Stimulated activated CD4-positive, alpha-beta T cell treated with anti-CD3 and anti-CD28 coated beads, Interleukin-1b, Interleukin-23, amount 100 ng/mL, for 1 hour (primary cell): ENCODE measurements at places on chromosomes 11 and 22.

- DNase-seq = no peak
These were observed 36.3 kb downstream of the MRE11 start for GRCh38 chr11:94457118-94458029.

DNA sequence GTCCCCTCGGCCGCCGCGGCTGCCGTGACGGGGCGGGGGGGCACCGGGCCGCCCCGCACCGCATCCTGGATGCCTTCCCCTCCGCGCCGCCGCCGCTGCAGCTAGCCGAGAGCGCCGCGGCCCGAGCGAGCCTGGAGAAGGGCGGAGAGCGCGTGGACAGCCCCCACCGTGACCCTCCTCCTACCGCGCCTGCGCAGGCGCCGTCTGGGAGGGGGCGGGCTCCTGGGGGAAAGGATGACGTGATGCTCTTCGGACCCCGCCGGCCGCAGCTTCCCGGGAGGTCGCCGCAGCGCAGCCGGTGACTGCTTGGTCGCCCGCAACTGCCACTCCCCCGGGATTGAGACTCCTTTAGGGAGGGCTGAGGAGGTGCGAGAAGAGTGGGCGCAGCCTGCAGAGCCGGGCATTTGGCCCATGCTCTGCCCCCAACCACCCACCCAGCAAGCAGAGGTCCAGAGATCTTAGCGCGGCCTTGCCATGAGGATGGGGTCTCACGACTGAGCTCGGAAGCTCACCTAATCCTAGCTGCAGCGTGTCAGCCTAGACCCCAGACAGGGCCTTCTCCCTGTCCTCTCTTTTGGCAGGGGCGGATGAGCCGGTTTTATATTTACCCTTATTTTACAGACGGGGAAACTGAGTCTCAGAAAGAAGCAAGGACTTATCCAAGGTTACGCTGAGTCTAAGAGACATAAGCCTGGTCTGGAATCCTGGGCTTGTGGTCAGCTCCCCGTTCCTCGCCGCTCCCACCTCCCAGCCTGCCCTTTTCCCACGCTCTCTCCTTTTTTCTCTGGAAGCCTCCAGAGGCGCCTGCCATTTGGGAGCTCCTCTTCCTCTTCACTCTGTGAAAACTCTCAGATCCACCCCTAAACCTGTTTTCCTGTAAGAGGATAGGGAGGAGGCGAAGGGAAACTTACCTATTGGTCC, at the start of gene DENND5A:
TSS of gene DENND5A (minus strand) at position 140 of the 921 bp plus-strand sequence. CDS start 281 bp downstream, outside the sequence.
- DNase-seq = no peak

- DNase-seq = no peak
These were observed 40.4 kb downstream of the BBOX1 start for GRCh38 chr11:27081056-27081455.

DNA sequence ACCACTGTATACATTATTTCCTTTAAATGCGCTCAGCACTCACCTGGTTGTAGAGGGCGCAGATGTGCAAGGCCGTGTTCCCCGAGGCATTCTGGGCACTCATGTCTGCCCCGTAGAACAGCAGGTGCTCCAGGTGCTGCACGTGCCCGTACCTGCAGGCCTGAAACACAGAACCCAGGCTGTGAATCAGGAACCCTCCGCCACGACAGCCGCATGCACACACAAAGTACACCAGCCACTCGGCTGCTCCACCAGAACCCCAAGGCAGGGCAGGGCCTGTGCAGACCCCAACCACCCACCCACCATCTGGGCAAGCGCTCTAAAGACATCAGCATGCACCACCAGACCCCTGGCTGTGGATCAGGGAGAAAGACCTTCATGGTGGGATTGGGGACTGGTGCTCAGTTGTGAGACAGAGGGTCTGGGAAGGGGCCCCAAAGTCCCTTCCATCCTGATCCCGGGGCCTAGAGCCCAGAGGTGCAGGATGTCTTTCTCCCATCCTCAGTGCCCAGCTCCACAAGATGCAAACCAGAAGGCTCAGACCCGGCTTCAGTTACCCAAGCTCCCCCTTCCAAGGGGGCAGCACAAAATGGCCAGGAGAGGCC, 177.2 kb downstream of the SHANK2 start:
- DNase-seq = no peak

- DNase-seq = no peak
These were observed 71.8 kb upstream of the PAX6 start for GRCh38 chr11:31882951-31883392.

- DNase-seq = no peak
These were observed 38.0 kb upstream of the ARFGAP3 start for GRCh38 chr22:42895087-42895486.

DNA sequence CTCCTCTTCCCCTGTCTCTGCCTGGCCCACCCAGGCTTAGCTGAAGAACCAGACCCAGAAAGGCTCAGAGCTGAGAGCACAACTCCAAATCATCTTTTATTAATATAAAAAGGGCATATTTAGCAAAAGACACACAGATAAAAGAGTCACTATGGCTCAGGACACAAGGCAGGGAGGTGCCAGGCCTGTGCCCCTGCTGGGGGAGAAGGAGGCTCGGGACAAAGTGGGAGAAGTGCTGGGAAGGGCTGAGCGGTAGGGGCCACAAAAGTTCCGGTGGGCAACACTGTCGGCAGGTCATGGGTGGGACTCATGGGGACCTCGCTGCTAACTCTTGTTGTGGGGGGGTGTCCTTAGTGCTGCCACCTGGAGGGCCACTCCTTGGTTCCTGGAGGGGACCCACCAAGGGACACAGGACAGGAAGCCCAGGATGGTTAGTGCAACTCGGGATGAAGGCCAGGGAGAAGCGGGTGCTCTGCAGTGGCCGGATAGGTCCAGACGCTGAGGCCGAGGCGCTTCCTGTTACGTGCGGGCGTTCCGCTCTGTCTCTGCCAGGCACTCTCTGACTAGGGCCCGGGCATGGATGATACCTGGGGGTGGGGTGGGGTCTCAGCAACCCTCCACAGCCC, 1.4 kb upstream of the PITPNM1 start:
- DNase-seq = no peak

DNA sequence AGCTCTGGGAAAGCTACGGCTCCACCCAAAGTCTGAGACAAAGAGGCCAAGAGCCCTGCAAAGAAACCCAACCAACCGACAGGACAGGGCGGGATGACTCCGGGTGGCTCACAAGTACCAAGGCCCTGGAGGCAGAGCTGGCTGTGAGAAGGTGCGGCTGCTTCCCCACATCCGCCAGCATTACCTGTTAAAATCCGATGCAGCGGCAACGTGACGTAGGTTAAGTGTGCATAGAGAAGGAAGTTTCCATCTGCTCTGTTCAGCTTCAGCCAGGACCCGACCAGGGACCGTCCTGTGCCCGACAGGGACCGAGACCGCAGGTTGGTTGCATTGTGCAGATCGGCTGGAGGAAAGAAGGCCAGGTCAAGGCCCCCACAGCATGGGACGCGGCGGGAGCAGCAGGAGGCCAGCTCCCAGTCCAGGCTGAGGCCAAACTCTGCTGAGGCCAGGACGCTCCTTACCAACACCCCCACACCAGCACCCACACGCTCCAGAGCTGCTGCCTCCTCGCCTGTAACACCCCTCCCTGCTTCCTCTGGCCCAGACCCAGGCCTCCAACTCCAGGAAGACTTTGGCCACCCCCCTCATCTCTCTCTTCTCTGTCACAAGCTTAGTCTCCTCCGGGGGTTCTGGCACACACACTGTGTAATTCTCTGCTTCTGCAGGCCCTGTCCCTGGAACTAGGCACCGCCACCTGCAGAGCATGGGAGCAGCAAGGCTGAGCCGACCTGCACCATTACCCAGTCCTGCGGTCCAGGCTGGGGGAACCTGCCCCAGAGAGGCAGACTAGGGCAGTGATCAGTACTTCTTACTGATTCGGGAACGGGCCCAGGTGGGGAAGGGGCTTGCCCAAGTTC, 34.1 kb downstream of the NUP50 start:
- no peak for DNase-seq

DNA sequence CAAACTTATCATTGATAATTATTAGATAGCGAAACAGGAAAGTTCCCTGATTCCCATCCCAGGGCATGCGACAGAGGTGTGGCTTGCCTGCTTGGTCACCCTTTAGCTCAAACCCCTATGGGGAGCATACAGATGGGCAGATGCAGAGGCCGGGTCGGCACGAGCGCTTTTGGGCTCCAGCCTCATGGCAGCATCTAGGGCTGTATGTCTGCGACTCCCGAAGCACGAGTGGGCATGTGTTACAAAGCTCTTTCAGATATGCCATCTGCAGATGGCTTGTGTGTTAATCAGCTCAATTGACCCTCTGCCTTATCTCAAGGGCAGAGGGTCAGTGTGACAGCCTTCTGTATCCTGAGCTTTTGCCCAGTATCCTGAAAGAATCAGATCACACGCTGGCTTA, 2069.3 kb upstream of the RAG2 start:
- DNase-seq = no peak

DNA sequence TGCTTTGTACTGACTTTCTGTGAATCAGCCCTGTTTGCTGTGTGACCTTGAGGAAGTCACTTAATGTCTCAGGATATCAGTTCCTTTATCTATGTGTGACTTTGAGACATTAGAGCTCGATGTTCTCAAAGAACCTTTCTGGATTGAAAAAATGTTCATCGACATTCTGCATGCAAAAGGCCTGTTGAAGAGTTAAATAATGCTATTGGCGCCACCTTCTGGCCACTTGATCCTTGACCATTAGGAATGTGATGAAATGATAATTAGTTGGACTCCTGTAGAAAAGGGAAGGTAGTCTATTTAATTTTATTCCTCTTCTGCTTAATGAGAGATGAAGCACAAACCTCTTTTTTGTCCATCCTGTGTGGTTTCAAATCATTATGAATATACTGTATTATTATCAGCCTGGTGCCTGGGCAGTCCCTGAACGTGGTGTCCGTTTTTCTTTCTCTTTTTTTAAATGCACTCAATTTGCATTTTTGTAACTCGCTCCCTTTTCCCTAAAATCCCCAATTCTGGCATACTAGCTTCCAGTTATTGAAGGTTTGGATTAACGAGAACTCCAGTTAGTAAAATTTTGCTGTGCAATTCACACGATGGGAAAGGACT, 20.7 kb downstream of the ELF5 start:
- no peak for DNase-seq

- DNase-seq = no peak
These were observed 11.0 kb upstream of the SCARF2 start for GRCh38 chr22:20448630-20449029.

- DNase-seq = no peak
These were observed 775.1 kb downstream of the BRD1 start for GRCh38 chr22:49052560-49052959.

- DNase-seq = no peak
These were observed 435.3 kb downstream of the SOX6 start for GRCh38 chr11:15920856-15921629.

GRCh38 chr11:46421257-46421880, 29.8 kb upstream of the CHRM4 start:
- no peak for DNase-seq

DNA sequence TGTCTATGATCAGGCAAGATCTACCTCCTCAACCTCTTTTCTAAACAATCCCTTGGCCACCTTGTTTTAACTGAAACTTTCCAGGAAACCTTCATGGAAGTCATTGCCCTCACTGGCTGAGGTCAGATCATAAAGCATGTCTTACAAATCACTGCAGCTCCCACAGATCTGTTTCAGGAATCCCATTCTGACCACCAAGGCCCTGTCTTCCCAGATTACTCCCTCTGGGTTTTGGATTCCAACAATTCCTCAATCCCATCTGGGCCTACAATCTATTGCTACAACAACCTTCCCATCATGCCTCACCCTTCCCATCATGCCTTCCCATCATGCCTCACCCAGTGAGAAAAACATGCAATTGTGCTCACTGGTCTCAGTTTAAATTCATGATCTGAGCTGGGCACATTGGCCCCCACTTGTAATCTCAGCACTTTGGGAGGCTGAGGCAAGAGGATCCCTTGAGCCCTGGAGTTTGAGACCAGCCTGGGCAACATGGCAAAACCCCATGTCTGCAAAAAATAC, 15.9 kb downstream of the ADAMTS15 start:
- DNase-seq = no peak

- peak; percentile 80 for DNase-seq
These were observed at the start of gene RHOG for GRCh38 chr11:3840870-3841425. RHOG (minus strand) TSS chr11:3840959; CDS start chr11:3828138, 12,821 bp downstream.

GRCh38 chr11:119207415-119207960, 1.3 kb downstream of the CBL start:
- DNase-seq = no peak
